ENCODE measurements at places on chromosomes 7 and 10.

DNA sequence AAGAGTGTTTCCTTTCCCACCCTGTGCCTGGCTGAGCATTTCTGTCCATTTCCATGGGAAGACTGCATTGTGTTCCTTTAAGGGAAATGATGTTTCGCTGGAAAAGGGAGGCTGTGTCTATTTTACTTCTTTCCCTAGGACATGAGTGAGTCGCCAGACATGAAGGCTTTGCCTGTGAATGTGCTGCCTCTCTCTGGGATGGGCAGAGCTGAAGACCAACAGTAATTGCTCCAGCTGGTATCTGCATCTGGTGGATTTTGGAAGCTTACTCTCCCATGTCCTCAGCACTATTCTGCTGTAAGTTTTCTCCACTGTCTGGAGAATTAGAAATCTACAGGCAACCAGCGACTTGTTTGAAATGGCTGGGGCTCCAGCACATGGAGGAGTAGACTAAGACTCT is 264.6 kb upstream of the BMPER start:
- DNase-seq, result no peak

DNA sequence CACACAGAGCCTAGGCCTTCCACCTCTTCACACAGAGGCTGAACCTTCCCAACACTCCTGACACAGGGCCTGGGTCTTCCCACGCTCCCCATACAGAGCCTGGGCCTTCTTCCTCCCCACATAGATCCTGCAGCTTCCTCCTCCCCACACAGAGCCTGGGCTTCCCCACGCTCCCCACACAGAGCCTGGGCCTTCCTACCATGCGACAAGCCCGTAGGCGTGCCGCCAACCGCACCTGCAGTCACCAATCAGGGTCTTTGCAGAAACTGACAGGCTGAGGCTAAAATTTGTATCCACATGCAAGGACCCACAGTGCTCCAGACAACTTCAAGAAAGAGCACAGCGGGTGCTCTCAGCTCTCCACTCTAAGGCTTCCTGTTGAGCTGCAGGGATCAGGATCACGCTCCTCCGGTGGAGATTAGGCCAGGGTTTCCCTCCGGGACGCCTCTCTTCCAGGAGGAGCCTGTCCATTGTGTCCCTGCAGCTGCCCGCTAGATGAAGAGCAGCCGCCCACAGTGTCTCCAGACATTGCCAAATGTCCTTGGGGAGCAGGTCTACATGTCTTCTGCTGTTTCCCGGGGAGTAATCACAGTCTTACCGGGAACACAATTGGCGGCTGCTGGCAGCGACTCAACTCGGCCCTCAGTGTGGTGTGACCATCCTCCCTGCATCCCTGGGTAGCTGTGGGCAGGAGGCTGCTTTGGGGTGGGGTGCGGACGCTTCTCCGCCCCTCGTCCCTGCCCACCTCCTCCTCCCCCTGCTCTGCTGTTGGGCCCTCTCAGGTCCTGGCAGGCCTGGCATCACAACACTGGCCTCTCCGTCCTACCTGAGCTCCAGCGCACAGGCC is 9.7 kb downstream of the CFAP46 start:
- no peak for DNase-seq

GRCh38 chr7:98864731-98865453 is 4.9 kb downstream of the TMEM130 start:
- DNase-seq, result no peak

DNA sequence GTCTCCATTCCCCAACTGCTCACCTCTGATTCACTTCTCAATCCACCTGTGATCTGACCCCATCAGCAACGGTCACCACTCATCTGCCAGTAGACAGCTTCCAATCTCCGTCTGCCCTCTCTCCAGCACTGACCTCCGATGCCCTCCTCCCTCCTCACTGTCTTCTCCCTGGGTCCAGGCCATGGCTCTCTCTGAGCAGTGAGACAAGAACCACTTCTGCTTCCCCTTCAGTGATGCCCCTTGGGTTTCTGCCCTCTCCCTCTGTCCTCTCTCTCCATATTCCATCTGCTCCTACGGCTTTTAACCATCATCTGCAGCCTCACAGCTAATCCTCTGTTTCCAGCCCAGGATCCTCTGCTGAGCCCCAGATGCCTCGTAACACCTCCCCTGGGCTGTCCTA is 55.5 kb upstream of the OPALIN start:
- DNase-seq, result no peak

GRCh38 chr7:1418505-1419309 is 40.6 kb downstream of the MICALL2 start:
- DNase-seq, result peak; percentile 36

DNA sequence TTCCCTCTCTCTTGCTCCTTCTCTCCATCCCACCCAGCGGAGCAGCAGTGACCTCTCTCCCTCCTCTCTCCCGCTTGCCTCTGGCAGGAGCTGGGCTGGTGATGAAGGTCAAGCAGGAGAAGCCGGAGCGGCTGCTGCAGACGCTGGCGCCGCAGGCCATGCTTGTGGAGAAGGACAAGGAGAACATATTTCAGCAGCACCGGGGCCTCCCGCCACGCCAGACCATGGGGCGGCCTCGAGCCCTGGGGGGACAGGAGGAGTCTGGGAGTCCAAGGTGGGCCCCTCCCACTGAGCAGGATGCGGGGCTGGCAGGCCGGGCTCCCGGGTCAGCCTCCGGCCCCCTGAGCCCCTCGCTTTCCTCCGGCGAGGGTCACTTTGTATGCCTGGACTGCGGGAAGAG is 17.3 kb downstream of the ZNF775 start:
- DNase-seq, result no peak

- no peak for DNase-seq
Observed at GRCh38 chr7:20777377-20778062, 9.2 kb downstream of the SP8 start.

GRCh38 chr7:115409682-115410433 is 488.0 kb downstream of the MDFIC start:
- no peak for DNase-seq

DNA sequence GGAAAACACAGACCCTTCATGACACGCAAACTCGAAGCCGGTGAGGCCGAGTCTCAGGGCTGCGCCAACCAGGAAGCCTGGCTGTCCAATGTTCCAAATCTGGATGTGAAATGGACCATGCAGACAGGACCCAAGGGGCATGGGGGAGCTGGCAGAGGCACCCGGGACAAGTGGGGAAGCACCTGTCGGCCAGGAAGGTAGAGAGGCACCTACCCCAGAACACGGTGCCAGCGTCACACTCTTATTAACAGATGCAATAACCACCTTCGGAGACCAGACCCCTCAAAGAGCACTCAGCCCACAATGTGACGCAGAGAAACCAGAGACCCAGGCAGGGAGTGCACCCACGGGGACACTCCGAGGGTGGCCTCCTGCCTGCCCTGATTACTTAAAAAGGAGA is 88.3 kb upstream of the PDGFA start:
- DNase-seq, result peak; percentile 23

- no peak for DNase-seq
Observed at GRCh38 chr7:68504716-68505115, 1093.6 kb upstream of the AUTS2 start.

DNA sequence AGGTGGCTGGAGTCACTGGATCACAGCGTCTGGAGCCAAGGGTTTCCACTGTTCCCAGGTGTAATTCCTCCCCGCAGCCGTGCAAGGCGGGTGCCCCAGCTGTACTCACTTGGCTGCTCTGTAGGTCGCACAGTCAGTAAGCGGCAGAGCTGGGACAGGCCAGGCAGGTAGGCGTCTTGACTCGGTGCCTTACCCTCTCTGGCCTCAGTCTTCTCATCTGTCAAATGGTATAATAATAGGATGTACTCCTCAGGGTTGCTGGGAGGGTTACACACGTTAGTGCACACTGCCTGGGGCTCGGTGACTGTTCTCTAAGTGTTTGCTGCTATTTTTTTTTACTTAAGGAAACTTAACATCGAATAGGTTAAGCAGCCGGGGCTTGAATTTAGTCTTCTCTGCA is 27.0 kb downstream of the MYL10 start:
- no peak for DNase-seq
